ENCODE measurements at places on chromosomes 12 and 14.

DNA sequence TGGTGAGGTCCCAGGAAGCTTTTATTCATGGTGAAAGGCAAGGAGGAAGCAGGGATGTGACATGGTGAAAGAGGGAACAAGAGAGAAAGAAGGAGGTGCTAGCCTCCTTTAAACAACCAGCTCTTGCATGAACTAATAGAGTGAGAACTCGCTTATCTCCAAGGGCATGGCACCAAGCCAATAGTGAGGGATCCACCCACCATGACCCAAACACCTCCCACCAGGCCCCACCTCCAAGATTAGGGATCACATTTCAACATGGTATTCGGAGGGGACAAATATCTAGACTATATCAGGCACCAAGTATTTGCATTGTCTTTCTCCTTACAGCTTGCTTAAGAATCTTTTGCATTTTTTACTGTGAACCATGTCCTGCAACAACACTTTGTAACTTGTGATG lies 91.9 kb upstream of the DHRS4 start:
- DNase-seq, result no peak

DNA sequence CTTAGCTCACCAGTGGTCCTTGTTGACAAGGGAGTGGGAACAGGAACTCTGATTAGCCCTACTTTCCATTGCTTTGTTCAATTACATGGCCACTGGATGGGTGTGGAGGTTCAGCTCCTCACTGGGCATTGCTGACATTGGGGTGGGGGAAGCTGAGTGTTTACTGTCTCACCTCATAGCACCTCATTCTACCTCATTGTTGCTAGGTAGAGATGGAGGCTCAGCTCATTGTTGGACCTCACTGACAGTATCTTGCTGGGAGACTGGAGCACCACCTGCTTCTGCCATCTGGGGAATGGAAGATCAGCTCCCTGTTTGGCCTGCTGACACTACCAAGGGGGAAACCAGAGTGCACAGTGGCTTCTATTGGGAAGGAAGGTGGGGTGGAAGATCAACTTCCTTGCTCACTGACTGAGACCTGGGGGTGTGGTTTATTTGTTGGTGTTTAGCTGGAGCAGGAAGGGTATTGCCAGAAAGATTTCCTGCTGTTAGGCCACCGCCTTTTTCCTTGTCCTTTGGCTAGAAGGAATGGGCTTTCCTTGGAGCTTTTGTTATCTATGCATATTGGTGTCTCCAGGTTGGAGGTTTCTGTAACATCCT lies 1.3 kb upstream of the OR4E2 start:
- no peak for DNase-seq

- DNase-seq, result no peak
Measured at GRCh38 chr14:68312884-68313610, 479.8 kb downstream of the ZFP36L1 start.

DNA sequence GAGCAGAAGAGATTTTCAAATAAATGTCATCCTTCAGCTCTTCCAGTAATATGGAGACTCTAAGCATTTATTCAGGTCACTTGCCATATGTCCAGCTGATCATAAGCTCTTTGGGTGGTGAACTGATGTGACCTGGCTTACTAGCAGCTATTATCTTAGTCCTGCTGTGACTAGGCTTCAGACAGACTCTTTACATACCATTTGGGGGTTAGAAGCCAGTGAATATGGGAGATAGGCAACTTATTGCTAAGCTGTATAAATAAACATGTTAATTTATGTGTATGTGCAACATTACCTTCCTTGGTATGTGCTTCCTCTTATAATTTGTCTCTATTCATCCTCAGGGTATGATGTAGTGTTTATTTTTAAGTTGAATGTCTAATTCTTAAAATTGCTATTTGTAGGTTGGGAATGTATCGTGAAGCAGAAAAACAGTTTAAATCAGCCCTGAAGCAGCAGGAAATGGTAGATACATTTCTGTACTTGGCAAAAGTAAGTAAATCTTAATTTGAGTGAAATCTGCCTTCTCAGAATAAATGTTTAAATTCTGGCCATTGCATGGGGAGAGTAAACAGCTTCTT lies 32.4 kb downstream of the TTC8 start:
- DNase-seq, result no peak

- no peak for DNase-seq
Measured at GRCh38 chr12:86698641-86698980, 442.4 kb upstream of the MGAT4C start.

Measured in CD4-positive, alpha-beta T cell treated with Interleukin-1 beta for 1 hour (primary cell).